ENCODE measurements at places on chromosomes 2 and 18.

DNA sequence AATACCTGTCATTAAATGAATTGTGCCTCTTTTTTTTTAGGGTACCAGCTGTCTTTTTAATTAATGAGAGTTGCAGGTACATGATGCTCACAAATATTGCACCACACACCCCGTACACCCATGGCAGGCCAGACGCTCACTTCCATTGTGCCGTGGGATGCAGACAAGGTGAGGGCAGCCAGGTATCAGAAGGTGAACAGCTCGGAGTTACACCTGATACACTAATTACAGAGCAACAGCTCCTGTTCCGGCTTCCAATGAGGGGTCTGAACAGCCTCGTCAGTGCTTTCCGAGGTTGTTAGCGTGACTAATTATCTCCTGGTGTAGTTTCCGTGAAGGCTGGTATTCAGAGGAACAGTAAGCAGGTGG, 442.8 kb downstream of the ZNF516 start:
- no peak for DNase-seq

DNA sequence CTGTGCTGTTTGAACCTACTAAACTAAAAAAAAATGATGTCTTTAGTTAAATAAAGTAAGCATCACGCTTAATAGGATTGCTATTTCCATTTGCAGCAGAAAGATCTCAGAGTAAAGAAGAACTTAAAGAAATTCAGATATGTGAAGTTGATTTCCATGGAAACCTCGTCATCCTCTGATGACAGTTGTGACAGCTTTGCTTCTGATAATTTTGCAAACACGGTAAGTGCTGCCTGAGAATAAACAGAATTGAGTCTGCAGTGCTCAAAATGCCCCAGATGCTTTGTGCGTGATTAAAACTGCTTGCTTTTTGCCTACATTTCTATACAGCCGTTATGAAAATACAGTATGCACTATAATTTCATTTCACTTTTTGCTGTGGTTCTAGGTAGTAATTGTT, 3.9 kb downstream of the CDCA7 start:
- DNase-seq: no peak

DNA sequence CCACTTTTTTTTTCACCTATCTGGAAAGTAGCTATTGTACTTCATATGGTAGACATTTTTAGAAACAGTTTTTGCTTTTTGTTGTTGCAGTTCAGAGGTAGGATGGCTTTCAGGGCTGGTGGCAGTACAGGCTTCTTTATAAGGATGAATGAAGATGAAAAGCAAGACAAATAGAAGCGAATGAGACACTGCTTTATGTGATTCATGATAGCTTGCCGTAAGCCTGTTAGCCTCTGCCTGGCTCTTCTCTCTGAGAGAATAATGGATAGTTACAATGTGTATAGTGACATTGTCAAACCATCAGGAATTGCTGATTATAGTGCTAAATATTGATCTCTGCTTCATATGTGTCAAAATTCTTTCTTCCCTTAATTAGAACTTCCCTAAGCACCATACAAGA, 173.7 kb downstream of the NR4A2 start:
- DNase-seq: no peak

DNA sequence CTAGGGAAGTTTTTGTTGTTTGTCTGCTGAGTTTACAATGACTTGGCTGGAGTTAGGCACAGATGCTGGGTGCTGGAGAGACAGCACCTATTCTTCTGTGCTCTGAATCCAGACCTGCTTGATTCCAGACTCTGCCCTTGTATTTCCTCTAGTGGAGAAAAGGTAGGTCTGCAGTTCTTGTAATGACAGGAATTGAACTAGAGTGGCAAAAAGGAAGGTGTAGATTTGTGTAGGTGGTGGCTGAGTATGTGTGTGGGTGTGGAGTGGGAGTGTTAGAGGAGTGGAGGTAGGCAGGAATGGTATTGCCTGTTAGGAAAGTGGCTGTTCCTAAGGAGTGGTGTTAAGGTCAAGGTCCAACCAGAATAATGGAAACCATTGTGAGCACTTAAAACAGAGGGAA, 71.9 kb upstream of the LYPD6 start:
- no peak for DNase-seq

DNA sequence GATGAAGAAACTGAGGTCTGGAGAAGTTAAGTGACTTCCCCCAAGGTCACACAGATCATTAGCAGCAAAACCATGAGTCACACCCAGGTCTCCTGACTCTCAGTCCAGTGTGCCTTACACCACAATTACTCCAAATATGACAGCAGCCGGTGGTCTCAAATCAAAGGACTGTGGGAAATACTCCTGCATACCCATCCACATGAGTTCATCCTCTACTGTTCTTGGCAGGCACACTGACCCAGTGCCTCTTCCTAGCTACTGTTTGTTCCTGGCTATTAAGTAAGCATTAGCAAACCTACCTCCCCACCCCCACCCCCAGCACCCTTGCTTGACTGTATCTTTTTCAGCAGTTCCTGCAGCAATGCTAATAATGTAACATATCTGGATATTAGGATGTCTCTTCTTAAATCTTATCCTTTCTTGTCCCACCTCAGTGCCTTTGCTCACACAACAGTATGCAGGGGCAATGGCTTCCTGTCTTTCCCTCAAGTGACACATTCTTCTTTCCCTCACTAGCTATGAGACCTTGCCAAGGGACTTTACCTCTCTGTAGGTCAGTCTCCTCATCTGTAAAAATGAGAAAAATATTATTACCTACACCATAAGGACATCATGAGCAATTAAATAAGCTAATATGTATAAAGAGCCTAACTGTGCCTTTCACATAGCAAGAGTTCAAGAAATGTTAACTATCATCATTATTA, 46.2 kb downstream of the FAM98A start:
- DNase-seq: no peak

DNA sequence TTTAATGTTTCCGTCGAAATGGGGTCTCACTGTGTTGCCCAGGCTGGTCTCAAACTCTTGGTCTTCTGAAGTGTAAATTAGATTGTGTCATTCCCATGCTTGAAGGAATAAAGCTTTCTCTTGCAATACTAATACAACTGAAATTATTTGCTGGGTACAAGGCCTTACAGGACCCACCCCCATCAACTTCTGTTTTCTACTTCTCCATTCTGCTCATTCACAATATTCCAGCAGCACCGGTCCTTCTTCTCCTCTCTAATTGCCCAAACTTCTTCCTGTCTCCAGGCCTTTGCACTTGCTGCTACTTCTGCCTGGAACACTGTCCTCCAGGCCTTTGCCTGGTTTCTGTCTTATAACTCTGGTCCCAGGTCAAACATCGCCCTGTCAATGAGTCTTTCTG, 73.8 kb downstream of the APOB start:
- no peak for DNase-seq

DNA sequence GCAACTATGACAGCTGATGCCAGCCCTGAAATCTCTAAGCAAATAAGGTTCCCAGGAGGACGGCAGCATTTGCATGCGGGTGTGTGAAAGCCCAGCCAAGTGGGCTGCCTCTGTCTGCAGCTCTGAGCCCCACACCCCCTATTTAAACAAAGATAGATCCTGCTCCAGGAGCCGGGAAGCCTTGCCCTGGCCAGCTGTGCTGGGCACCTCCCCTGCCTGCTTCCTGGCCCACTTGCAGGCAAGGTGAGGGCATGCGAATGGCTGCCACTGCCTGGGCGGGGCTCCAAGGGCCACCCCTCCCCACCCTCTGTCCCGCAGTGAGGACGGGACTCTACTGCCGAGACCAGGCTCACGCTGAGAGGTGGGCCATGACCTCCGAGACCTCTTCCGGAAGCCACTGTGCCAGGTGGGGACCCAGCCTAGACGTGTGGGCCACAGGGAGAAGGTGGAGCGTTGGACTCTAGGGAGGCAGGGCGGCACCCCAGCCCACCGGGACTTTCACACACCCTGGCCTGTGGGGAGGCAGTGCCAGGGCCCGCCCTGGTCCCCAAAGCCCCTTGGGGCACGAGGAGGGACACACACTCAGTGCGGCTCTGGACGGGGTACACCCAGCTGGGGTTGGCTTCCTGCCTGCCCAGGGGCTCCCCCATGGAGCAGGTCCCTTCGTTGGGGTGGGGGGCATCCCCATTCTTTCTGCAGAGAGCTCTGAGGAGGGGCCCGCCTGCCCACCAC, at the start of gene ANO7:
Gene ANO7, plus strand, starts transcription at position 317 of the 732 bp plus-strand sequence. CDS start 1,387 bp downstream, outside the sequence.
- no peak for DNase-seq

GRCh38 chr2:151261977-151262291, 271 bp upstream of the RBM43 start:
- no peak for DNase-seq

DNA sequence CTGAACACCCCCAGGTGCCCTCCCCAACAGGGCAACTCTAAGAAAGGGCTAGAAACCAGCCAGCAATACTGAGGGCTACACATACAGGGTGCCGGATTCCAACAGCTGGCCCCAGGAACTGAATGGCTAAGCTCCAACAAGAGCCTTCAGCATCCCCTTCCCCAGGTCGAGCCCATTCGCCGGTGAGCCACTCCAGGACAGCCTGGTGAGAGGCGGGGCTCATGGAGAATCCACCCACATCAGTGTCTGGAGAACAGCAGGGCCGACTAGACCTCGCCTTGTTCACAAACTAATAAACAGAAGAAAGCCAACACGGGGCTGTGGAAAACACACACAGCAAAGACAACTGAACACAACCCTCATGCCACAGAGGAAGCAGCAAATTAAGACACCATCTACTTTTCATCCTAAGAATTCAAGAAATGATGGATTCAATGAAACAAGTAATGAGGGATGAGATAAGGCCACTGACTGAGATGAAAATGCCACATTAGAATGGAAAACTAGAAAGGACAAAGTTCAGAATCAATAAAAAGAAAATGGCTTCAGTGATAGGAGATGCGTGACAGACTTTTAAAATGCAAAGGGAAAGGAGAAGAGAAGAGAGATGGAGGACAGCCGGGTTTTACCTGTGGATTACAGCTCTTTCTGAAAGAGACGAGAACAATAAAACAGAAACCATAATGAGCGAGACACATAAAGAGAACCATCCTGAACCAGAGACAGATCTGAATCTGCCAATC, 8.2 kb downstream of the PER2 start:
- DNase-seq: no peak

DNA sequence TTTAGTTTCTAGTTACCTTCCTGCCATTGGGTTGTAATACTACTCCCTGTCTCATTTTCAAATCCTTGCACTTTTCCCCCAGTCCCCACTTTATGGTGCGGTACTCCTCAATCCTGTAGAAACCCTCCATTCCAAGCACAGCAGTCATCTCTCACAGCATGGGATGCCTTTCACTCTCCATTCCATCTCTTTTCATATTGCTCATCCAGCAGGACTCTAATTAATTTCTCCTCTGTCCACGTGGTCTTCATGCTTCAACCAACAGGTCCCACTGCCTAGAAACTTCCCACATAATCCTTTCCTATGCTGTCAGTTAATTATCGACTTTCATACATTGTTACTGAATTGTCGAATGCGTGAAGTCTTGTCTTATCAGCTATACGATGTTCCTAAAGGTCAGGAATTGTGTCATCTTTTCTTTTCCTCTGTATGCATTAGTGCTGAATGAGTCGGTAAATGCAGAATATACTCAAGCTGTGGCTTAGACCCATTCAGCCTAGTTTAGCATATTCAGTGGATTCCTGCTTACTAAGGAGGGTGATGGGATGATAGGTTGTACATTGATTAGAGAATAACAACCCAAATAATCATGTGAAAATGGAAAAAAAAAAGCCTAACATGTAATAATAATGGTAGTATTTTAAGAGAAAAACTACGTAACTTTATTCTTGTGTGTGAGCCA, 89.7 kb downstream of the CRIM1 start:
- no peak for DNase-seq

DNA sequence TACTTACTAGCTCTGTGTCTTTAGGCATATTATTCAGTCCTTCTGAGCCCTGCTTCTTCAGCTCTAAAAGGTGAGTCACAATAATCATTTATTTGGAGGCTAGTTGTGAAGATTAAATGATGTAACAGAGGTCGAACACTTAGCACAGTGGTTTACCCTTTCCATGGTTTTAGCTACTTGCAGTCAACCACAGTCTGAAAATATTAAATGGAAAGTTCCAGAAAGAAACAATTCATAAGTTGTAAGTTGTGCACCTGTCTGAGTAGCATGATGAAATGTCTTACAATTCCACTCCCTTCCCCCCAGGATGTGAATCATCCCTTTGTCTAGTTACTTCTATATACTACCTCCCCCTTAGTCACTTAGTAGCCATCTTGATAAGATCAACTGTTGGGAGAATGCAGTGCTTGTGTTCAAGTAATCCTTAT, 217.6 kb upstream of the THUMPD2 start:
- DNase-seq: no peak

DNA sequence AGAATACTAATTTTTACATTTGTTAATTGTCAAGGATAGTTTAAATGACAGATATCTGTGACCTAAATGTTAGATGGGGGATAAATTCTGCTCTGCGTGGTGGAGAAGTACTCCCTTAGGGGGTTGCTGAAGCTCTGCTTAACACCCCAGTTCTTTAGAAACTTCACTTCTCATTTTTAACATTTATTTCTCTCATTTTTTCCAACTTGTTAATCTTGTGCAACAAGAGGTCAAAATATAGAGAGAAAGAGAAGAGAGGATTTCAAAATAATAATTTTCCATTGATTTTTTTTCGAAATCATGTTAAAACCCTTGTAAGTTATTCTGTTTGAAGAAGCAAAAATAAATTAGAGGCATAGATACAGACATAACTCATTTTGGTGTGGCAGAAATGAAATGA, 61.3 kb upstream of the SLC8A1 start:
- DNase-seq: no peak

DNA sequence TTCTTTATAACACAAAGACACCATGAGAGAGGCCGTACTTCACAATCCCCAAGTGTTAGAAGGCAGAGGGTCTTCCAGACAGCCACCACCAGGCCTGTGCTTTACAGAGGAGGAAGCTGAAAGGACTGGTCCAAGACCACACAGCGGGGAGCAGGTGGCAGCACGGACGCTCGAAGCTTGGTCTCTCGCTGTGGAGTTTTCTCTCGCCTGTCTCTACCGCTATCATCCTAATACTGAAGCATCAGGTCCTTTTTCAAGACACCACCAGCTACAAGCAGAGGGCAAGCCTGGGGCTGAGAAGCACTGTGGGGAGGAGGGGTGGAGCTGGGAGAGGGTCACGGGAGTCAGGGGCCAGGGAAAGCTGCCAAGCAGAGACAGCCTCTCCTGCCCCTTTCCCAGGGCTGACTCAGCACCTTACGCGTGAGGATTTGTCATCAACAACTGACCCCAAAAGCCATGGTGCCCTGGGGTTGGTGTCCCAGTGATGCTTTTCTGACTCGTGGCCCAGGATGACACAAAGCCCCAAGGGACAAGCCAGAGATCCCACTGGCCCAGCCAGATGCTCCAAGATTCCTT, 31.9 kb upstream of the FOSL2 start:
- DNase-seq: peak; percentile 50

- no peak for DNase-seq
Measured at GRCh38 chr2:52113338-52113737, 1081.4 kb upstream of the NRXN1 start.

GRCh38 chr18:79707239-79707638, 27.6 kb downstream of the CTDP1 start:
- no peak for DNase-seq

- DNase-seq: no peak
Measured at GRCh38 chr2:84643991-84644390, 127.7 kb downstream of the DNAH6 start.

DNA sequence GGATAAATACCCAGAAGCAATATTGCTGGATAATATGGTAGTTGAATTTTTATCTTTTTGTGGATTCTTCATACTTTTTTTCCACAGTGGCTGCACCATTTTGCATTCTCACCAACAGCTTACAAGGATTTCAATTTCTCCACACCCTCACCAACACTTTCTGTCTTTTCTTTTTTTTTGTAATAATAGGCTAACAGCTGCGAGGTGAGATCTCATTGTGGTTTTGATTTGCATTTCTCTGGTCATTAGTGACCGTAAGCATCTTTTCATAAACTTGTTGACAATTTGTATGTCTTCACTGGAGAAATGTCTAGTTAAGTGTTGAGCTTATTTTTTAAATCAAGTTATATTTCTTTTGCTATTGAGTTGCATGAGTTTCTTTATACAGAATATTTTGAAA, 17.6 kb upstream of the SLC9A2 start:
- DNase-seq: no peak

All from omental fat pad (tissue), 4 donors.